HT1080 (cell line): ENCODE measurements at places on chromosomes 5 and 9. TPM values are rescaled to one million over a fixed set of nuclear protein-coding genes. Genes with fewer than 3 reads are reported as not detected.

GRCh38 chr9:82535432-82535998, 527.4 kb downstream of the RASEF start:
- DNase-seq = peak; percentile 11

- DNase-seq = no peak
These were observed 50.9 kb downstream of the ANXA2R start for GRCh38 chr5:42989190-42989589.

DNA sequence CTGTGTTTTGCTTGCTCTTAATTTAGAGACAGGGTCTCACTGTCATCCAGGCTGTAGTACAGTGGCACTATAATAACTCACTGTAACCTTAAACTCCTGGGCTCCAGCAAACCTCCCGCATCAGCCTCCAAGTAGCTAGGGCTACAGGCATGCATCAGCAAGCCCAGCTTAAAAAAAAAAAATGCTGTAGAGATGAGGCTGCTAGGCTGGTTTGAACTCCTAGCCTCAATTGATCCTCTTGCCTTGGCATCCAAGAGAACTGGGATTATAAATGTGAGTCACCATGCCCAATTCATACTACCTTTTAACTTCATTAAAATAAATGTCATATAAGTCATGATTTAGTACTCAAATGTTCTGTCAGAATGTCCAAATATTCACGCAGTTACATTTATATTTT, 2195.7 kb upstream of the C9orf72 start:
- DNase-seq = no peak

UBE2QL1 gene
- not detected in 2 replicates for total RNA-seq

GRCh38 chr9:73805853-73806458, 654.3 kb downstream of the ANXA1 start:
- DNase-seq = no peak

PCDHB9 gene
- total RNA-seq = 0.40 TPM in 1 of 2 replicates, not detected in the other

MEIKIN gene
- not detected in 2 replicates for total RNA-seq

TMEM215 gene
- not detected in 2 replicates for total RNA-seq

- peak; percentile 2 for DNase-seq
These were observed 138.1 kb downstream of the NXNL2 start for GRCh38 chr9:88672874-88673689.

DNA sequence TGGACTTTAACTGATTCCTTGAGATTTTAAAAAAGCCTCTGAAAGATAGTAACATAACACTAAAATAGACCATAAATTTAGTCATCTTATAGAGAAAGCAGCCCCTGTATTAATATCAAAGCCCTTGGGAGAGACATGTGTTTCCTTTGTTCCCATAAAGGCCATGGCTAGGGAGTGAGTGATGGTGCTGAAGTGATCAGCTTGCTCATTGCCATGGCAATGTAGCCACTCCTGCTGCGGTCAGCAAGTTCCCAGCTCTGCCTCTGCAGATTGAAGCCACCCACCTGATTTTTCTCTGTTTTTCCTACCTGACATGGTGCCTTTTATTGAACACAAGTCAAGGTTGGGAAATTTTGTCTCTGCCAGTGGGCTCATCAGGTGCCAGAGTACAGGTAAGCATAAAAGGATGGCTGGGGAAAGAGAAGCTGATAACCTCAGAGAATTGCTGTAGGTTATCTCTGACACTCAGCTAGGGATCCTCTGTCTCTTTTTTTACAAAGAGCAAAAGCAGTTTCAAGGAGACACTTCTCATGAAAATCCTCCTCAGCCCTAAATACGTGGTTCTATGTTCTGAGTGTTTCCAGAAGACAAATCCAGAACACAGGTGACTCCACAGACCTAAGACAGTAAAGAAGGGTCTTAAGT, 296.3 kb upstream of the NMUR2 start:
- DNase-seq = no peak
